ENCODE measurements at places on chromosomes 5 and 9. TPM values are rescaled to one million over a fixed set of nuclear protein-coding genes. Genes with fewer than 3 reads are reported as not detected.

- no peak for DNase-seq
Observed at GRCh38 chr5:142576804-142577203, 109.1 kb downstream of the FGF1 start.

SEMA5A gene
- 0.26 TPM for polyA plus RNA-seq

- DNase-seq, result peak; percentile 98
Observed at GRCh38 chr5:132094393-132095076, 20.9 kb downstream of the CSF2 start.

DNA sequence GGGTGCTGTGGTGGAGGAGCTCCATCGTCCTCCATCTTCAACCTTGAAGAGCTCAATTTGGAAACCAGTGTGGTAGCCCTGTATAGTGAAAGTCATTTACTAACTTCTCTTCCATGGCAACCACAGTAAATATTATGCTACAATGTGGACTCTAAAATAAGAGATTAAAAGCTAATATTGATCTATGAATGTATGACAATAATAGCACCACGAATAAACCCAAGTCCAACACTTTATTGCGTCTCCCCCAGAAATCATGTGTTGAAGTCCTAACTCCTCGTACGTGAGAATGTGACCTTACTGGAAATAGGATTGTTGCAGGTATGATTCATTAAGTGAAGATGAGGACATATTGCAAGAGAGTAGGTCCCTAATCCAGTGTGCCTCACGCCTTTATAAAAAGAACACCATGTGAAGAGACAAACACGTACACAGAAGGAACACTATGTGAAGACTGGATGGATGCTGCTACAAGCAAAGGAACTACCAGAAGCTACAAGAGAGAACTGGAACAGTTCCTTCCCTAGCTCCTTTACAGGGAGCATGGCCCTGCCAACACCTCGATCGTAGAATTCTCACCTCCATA, 276.2 kb downstream of the PDE4D start:
- DNase-seq, result no peak

DNA sequence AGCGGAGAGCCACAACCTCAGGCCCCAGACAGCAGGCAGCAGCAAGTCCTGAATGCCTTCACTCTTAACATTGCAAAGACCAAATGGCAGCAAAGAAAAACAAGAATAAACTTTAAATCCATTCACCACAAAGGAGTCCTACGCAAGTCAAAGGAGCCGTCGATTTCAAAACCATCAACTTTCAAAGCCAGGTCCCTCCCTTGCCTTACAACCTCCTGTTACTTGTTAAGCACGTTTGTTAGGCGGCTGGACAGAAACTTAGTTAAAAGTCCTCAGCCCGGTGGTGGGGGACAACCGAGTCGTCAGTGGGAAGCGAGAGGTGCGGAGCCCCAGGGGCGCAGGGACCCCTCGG, 938 bp downstream of the LPAR1 start:
- DNase-seq, result peak; percentile 42

TYRP1 gene
- polyA plus RNA-seq, result 0.22 TPM

SRP19 gene
- 105 TPM for polyA plus RNA-seq

GLRA1 gene
- not detected for polyA plus RNA-seq

PGM5 gene
- polyA plus RNA-seq, result not detected

DNA sequence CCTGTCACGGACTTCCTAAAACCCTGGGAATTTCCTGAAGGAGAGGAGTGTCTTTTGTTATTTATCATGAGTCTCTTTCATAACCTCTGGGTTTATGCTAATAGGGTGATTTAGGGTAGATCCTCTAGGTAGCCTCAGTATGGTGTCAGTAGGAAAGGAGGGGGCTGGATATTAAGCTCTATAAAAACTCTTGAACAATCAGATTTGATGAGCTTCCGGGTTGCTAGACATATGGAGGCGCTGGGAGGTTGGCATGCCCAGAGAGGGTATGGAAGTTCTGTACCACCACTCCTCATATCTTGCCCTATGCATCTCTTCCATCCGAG, 15.6 kb upstream of the PTBP3 start:
- no peak for DNase-seq

DNA sequence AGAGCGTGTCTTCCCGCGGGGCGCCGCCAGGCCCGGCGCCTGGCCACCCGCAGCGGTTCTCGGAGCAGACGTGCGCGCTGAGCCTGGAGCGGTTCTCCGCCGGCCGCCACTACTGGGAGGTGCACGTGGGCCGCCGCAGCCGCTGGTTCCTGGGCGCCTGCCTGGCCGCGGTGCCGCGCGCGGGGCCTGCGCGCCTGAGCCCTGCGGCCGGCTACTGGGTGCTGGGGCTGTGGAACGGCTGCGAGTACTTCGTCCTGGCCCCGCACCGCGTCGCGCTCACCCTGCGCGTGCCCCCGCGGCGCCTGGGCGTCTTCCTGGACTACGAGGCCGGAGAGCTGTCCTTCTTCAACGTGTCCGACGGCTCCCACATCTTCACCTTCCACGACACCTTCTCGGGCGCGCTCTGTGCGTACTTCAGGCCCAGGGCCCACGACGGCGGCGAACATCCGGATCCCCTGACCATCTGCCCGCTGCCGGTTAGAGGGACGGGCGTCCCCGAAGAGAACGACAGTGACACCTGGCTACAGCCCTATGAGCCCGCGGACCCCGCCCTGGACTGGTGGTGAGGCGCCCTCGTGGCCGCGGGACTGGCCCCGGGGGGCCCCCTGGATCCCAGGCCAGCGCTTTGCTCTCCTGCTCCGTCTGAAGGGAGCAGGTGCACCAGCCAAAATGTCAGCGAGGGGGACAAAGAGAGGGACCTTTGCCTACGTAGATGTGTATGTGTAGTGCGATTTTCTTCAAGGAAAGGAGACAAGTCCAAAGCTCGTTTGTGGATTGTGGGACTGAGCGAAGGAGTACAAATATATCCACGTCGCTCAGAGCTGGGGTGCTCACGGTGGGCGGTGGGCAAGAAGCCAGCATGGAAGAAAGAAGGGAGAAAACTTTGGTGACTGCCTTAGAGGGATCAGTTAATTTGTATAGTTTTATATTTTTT, 19.5 kb downstream of the BTNL9 start:
- no peak for DNase-seq

GRCh38 chr9:112605518-112605917, 112.4 kb downstream of the INIP start:
- no peak for DNase-seq

NADK2 gene
- 7.4 TPM for polyA plus RNA-seq

- DNase-seq, result no peak
Observed at GRCh38 chr5:158079097-158079496, 220.2 kb upstream of the CLINT1 start.

DNA sequence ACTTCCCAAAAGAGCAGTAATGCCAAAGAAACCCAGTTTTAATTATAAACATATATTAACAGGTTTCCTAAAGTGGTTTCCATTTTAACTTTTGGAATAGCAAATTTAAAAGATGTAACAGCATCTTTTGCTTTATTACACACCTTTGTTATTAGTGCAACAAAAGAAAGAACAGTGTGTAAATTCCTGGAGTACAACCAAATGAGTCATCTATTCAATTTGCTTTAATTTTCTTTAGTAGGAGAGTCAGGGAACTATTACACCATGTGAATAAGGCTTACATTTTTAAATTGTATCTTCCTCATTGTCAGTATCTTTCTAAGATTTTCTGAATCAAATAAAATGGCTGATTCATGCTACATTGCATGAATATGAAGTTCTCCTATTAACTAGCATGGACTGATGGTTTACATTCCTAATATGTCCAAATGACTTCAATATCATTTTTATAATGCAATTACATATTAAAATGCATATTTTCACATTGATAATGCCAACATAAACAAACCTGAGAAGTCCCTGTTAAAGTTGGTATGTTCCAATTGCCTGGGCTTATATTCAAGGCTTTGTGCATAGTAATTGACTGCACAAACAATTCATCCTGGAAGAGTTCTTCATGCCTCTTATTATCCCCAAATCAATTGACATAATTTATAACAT, 22.5 kb downstream of the EDIL3 start:
- DNase-seq, result no peak

NR3C1 gene
- polyA plus RNA-seq, result 12.2 TPM

- DNase-seq, result no peak
Observed at GRCh38 chr5:41334758-41335157, 121.4 kb upstream of the C6 start.

PCDHB6 gene
- polyA plus RNA-seq, result 0.02 TPM

MAMDC4 gene
- polyA plus RNA-seq, result 3.0 TPM

CDH9 gene
- polyA plus RNA-seq, result not detected

ADGRV1 gene
- not detected for polyA plus RNA-seq

ITGA2 gene
- polyA plus RNA-seq, result 14.7 TPM

- DNase-seq, result no peak
Observed at GRCh38 chr5:59107692-59108091, 524.8 kb downstream of the RAB3C start.

PTGES gene
- polyA plus RNA-seq, result 7.7 TPM

DNA sequence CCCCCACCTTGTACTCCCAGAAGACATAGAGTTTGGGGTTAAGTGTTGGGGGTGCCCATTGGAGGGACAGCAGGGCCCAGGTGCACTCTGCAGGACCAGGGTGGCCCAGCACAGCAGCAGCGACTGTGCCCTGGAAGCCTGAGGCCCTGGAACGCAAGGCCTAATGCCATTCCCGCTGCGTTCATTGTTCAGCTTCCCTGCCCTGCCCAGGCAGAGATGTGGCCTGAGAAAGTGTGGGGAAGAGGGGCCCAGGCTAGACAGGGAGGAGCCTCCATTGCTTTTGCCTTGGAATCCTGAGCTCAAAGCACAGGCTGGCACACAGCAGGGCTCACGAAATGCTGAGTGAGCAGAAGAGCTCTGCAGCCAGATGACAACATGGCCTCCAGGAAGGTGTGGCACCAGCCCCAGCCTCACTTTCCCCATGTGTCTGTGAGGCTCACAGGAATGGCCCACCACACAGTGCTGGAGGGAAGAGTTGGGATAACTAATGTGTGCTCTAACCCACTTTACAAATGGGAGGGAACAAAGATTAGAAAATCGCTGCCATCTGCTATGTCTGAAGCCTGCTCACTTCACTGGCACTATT, 19.4 kb downstream of the S1PR3 start:
- DNase-seq, result no peak

- DNase-seq, result no peak
Observed at GRCh38 chr5:98794414-98795080, 21.1 kb downstream of the RGMB start.

PPIC gene
- 28.2 TPM for polyA plus RNA-seq

- no peak for DNase-seq
Observed at GRCh38 chr5:73814233-73814846, 188.3 kb downstream of the ARHGEF28 start.

GRCh38 chr5:142926549-142926948, 156.4 kb downstream of the ARHGAP26 start:
- DNase-seq, result no peak

OBP2B gene
- not detected for polyA plus RNA-seq

EMB gene
- 22.3 TPM for polyA plus RNA-seq

PFN3 gene
- not detected for polyA plus RNA-seq

GRCh38 chr5:38878391-38879077, 32.7 kb downstream of the OSMR start:
- no peak for DNase-seq

DNA sequence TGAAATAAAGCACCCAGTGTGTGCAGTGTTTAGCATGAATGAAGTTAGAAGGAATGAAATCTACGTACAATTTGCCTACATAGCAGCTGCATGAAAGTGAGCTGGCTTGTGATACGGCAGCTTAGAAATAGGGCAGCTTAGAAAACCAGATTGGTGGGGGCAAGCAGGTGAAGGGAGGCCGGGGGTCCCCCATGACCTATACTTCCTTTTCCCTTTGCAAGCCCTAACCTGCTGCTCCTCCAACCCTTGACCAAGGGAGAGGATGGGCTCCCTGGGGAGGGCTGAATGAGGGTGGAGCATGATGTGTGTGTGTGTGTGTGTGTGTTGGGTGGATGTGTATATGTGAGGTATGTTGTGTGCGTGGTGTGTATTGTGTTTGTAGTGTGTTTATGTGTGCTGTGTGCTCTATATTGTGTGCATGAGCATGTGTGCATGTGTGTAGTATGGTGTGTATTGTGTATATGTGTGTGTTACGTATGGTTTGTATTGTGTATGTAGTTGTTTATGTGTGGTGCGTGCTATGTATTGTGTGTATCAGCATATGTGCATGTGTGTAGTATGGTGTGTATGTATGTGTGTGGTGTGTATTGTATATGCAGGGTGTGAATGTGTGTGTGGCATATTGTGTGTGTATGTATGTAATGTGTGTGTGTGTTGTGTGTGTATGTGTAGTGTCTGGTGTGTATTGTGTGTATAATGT, 72.1 kb downstream of the TENT4A start:
- no peak for DNase-seq

DNA sequence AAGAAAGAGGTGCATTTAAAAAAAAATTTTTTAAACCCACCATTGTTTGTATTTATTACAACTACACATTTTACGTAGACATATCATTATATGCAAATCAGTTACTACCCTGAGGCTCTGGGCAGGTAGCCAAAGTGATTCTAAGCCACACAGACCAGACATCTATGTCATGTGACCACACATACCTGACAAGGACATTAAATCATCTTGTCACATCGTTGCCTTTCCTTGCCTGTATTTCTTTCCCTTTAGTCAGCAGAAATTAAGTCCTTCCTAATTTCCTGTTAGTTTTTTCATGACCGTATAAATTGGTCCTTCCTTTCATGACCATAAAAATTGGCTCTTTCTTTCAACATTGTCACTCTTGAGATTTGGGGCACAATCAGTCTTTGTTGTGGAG, 134.2 kb upstream of the MARCHF11 start:
- DNase-seq, result no peak

- DNase-seq, result no peak
Observed at GRCh38 chr9:116451500-116452115, 235.5 kb upstream of the TRIM32 start.

Data from foreskin keratinocyte (primary cell).